Right ventricle myocardium inferior (tissue), 1 donor: ENCODE measurements at places on chromosomes 16 and 17. TPM values are rescaled to one million over a fixed set of nuclear protein-coding genes. Genes with fewer than 3 reads are reported as not detected.

The LGALS9B gene
- total RNA-seq, result not detected

The FOXC2 gene
- total RNA-seq, result 1.4 TPM

The PDP2 gene
- total RNA-seq, result 3.1 TPM

The ASPHD1 gene
- total RNA-seq, result 0.19 TPM

The FADS6 gene
- total RNA-seq, result 0.19 TPM

- no peak for DNase-seq
Observed at GRCh38 chr17:381941-382643, 29.5 kb upstream of the RPH3AL start.

DNA sequence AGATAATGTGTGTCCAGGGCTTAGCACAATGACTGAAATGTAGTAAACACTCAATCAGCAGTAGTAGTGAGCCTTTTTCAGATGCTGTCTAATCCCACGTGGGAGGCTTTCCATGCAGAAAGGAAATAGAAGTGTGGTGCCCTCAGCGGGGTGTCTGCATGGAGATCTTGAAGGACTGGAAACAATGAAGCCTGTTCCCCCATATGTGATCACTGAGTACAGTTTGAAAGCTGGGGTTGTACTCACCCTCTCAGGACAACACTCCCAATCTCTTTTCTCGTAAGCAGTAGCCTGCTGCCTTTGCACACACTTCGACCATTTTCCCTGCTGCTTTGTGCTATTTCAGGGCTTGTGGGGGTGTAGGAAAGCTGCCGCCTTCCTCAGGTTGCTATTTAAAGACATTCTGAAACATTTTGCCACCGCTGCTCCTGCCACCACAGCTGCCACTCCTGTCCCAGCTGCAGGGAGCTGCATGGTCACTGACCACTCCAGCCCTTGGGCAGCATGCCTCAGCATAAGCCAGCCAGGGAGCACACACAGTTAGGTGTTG lies 40.6 kb upstream of the HAS3 start:
- no peak for DNase-seq

DNA sequence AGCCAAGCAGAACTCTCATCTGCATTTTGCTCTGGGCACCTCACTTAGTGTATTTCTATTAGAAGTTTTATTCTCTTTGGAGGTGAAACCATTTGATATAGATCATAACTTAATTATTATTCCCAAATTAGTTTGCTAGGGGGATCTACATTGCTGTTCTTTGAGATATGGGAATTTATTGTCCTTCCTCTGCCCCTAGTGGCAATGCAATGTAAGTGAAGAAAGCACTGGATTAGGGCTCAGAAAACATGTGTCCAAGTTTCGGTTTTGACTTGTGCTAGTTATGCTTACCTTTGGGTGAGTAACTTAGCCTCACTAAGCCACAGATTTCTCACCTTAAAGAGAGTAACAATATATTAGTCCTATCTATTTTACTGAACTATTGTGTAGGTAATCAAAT lies 2.9 kb downstream of the KRT39 start:
- no peak for DNase-seq

DNA sequence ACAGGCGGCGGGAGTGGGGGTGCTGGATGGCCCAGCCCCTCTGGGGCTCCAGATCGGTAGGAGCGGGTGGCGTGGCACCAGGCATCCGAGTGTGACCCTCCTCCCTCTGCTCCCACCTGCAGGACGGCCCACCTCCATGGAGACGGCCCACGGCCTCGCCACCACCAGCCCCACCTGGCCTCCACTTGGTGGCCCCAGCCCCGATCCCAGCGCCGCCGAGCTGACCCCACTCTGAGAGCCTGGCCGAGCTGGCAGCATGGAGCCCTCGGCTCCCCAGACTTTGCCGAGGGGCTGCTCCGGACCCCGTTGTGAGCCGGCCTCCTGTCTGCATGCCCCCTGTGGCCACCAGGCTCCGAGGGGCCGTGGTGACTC lies 4.7 kb upstream of the NUDT16L1 start:
- DNase-seq, result peak; percentile 54

GRCh38 chr16:77674888-77675287 lies 47.4 kb upstream of the NUDT7 start:
- DNase-seq, result no peak

DNA sequence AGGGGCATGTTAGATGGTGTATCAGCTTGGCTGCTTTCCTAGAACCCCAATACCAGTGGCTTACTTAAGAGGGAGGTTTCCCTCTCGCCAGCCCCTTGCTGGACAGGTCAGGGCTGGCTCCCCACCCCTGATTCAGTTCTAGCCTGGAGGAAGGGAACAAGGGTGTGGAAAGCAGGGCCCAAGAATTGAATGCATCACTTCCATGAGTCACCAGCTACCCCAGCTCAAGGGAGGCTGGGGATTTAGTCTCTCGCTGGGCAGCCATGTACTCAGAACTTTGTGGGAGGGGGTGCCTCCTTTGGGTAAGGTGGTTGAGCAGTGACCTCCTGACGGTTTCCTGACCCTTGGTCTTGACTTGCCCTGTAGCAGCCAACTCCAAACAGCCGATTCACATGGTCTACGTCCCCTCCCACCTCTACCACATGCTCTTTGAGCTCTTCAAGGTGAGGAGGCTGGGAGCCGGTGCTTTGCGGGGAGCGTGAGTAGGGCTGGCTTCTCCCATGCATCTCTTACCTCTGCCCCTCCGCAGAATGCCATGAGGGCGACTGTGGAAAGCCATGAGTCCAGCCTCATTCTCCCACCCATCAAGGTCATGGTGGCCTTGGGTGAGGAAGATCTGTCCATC lies 12.8 kb downstream of the PDK2 start:
- peak; percentile 33 for DNase-seq

DNA sequence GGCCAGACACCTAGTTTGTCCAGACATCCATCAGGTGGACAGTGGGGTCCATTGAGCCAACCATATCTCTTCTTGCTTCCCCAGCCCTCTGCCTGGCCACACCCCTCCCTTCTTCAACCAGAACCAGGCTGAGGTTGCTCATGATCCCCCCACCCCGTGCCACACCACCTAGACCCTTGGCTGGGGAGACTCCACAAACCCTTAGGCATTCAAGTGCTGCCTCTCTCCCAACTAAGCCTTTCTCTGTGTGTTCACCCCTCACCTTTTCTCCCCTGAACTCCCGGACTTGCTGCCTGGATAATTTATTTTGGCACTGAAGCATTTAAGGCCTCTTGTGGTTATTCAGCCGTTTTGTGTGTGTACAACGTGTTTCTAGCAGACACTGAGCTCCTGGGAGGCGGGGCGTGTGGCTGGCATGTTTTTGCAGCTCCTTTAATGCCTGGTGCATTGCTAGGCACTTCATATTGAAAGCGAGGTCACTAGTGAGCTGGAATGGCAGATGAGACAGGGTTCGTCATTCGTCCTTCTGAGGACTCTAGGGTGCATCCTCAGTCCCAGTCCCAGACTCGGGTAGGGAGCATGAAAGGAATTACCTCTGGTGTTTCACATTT lies 28.7 kb downstream of the CACNA1G start:
- no peak for DNase-seq

DNA sequence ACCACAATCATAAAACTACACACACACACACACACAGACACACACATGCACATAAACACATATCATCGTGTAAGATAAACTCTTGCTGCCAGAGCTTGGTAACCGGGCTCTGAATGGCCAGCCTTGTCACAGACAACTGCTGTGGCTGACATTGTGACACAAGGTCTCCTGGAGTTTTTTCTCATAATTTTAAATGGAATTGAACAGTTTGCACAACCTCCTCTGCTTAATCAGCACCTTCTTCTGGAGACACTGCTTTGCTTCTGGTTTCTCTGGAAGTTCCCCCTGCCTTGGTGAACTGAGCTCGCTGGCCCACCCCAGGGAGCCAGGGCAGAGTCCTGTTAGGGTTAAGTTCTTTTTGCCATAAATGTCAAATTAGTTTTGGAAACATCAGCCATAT lies 115.4 kb downstream of the UTP18 start:
- DNase-seq, result no peak
